ENCODE measurements at places on chromosomes 7 and 10. TPM values are rescaled to one million over a fixed set of nuclear protein-coding genes. Genes with fewer than 3 reads are reported as not detected.

The LEP gene
- total RNA-seq = not detected

The FAM180A gene
- total RNA-seq = 121 TPM

The FAM25A gene
- not detected for total RNA-seq

The GPR37 gene
- total RNA-seq = not detected

Data from ascending aorta (tissue), 2 donors.